Body of pancreas (tissue), 4 donors: ENCODE measurements at places on chromosomes 12 and 14. TPM values are rescaled to one million over a fixed set of nuclear protein-coding genes. Genes with fewer than 3 reads are reported as not detected.

CD4 gene
- total RNA-seq: 3.0 TPM

ZFHX2 gene
- total RNA-seq: 1.6 TPM

PARPBP gene
- total RNA-seq: not detected

SLC25A21 gene
- not detected for total RNA-seq

MSI1 gene
- 0.66 TPM for total RNA-seq

NTF3 gene
- total RNA-seq: not detected

- H3K27me3 ChIP-seq: no peaks in the 10 kb centered on the region
- no peak overlapping the region for H3K4me3 ChIP-seq
Observed at GRCh38 chr14:32512348-32512747, 183.2 kb downstream of the AKAP6 start.

GRCh38 chr14:100867631-100868315, 35.7 kb downstream of the RTL1 start:
- DNase-seq: no peak
- no peak overlapping the region for H3K4me3 ChIP-seq
- no peaks in the 10 kb centered on the region for H3K4me1 ChIP-seq
- H3K27ac ChIP-seq: no peak overlapping the region

- no peaks in the 10 kb centered on the region for H3K27me3 ChIP-seq
- no peak for DNase-seq
- no peaks in the 10 kb centered on the region for H3K36me3 ChIP-seq
- H3K4me3 ChIP-seq: no peak overlapping the region
Observed at GRCh38 chr12:94614288-94614721, 36.1 kb downstream of the TMCC3 start.

DNA sequence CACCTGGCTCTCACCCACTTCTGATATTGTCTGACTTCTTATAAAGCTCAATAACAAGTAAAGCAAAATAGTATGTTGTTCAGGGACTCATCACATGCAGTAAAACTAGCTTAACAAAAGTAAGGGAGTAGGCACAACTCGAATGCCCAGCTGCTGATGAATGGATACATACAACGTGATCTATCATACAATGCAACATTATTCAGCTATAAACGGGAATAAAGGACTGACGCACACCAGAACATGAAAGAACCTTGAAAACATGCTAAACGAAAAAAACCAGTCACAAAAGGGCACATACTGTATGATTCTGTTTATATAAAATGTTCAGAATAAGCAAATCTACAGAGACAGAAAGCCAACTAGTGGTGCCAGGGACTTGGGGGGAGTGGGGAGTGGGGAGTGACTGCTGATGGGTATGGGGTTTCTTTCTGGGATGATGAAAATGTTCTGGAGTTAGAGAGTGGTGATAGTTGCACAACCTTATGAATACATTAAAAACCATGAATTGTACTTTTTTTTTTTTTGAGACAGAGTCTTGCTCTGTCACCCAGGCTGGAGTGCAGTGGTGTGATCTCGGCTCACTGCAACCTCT, 11.1 kb downstream of the PLBD2 start:
- DNase-seq: no peak
- H3K27ac ChIP-seq: no peak overlapping the region
- no peaks in the 10 kb centered on the region for H3K27me3 ChIP-seq
- H3K36me3 ChIP-seq: peaks cover 6% of the 10 kb centered on the region
- no peak overlapping the region for H3K4me3 ChIP-seq

DNA sequence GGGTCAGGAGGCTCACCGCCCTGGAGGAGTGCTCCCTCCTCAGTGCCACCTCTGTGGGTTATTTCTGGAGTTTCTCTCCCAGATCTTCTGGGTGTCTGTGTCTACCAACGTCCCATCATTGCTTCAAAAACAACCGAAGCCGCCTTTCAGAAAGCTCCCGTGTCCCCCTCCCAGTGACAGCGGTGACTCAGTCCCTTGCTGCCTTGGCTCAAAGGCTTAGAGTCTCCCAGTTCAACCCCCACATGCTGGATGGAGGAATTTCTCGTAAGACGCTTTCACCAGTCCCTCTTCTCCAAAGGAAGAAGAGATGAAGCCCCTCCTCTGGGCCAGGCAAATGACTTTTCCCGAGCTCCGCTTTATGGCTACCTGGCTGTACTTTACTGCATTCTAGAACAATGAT, 146.6 kb downstream of the RBM19 start:
- H3K4me1 ChIP-seq: no peaks in the 10 kb centered on the region
- H3K36me3 ChIP-seq: no peaks in the 10 kb centered on the region
- no peak overlapping the region for H3K27ac ChIP-seq
- DNase-seq: no peak
- H3K27me3 ChIP-seq: no peaks in the 10 kb centered on the region

- no peaks in the 10 kb centered on the region for H3K4me1 ChIP-seq
- DNase-seq: no peak
- H3K27ac ChIP-seq: no peak overlapping the region
- H3K4me3 ChIP-seq: no peak overlapping the region
- H3K27me3 ChIP-seq: no peaks in the 10 kb centered on the region
- H3K36me3 ChIP-seq: no peaks in the 10 kb centered on the region
Observed at GRCh38 chr12:17278946-17279345, 673.0 kb upstream of the LMO3 start.

DNA sequence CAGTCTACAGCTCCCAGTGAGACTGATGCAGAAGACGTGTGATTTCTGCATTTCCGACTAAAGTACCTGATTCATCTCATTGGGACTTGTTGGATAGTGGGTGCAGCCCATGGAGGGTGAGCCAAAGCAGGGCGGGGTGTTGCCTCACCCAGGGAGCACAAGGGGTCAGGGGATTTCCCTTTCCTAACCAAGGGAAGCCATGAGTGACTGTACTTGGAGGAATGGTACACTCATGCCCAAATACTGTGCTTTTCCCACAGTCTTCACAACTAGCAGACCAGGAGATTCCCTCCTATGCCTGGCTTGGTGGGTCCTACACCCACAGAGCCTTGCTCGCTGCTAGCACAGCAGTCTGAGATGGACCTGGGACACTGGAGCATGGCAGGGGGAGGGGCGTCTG, 21.0 kb upstream of the ABCC9 start:
- no peak overlapping the region for H3K4me3 ChIP-seq
- H3K27me3 ChIP-seq: no peaks in the 10 kb centered on the region
- no peaks in the 10 kb centered on the region for H3K4me1 ChIP-seq
- no peak overlapping the region for H3K27ac ChIP-seq

GRCh38 chr12:104012331-104012730, 37.7 kb downstream of the GLT8D2 start:
- no peaks in the 10 kb centered on the region for H3K27me3 ChIP-seq
- no peak for DNase-seq
- no peak overlapping the region for H3K4me3 ChIP-seq
- no peaks in the 10 kb centered on the region for H3K36me3 ChIP-seq
- no peak overlapping the region for H3K27ac ChIP-seq
- H3K4me1 ChIP-seq: no peaks in the 10 kb centered on the region
